Uterus (tissue), 4 donors: ENCODE measurements at places on chromosomes 3 and 15. TPM values are rescaled to one million over a fixed set of nuclear protein-coding genes. Genes with fewer than 3 reads are reported as not detected.

- DNase-seq, result no peak
These were observed 603 bp downstream of the PLEKHO2 start for GRCh38 chr15:64842096-64842939.

GRCh38 chr3:141539431-141540187 is 52.8 kb downstream of the RASA2 start:
- no peak for DNase-seq

DNA sequence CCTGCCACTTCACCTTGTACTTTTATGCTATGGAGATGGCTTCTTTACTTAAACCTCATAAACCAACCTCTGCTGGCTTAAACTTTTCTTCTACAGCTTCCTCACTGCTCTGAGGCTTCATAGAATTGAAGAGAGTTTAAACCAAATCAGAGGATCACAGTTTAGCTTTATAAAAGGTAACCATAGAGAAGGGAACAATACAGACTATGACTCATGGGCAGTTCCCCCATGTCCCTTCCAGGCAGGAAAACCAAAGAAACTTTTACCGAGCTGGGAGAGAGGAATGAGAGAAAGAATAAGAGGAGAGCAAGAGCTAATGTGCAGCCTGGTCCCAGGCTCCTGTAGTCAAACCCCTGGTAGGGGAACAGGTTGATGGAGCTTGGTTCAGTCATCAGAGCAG is 53.9 kb upstream of the NEDD4 start:
- no peak for DNase-seq

DNA sequence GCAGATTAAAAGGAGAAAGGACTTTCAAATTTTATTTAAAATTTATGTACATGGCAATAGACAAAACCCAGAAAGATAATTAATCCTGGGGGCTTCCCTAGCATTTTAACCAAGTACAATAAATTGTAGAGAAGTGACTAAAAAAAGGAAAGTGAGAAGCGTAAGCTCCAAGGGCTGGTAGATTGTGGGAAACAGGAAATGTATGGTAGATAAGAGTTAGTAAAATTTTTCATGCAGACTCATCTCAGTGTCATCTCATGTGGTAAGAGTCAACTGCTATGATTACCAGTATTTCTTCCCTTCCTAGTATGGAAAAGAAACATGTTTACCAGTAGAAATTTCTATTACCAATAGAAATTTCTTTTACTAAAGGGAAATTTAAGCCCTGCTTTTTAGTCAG is 464.3 kb upstream of the AGTR1 start:
- no peak for DNase-seq

GRCh38 chr3:139098391-139098790 is 53.7 kb upstream of the PRR23C start:
- DNase-seq, result no peak

GRCh38 chr15:100515758-100516157 is 13.0 kb downstream of the CERS3 start:
- peak; percentile 53 for DNase-seq

- no peak for DNase-seq
These were observed 39.8 kb downstream of the IDH2 start for GRCh38 chr15:90062462-90062932.

Gene CFAP44
- 13.2 TPM for total RNA-seq
